ENCODE measurements at places on chromosomes 7 and 10.

GRCh38 chr7:23347033-23347681 lies 48.0 kb downstream of the MALSU1 start:
- no peak for DNase-seq

DNA sequence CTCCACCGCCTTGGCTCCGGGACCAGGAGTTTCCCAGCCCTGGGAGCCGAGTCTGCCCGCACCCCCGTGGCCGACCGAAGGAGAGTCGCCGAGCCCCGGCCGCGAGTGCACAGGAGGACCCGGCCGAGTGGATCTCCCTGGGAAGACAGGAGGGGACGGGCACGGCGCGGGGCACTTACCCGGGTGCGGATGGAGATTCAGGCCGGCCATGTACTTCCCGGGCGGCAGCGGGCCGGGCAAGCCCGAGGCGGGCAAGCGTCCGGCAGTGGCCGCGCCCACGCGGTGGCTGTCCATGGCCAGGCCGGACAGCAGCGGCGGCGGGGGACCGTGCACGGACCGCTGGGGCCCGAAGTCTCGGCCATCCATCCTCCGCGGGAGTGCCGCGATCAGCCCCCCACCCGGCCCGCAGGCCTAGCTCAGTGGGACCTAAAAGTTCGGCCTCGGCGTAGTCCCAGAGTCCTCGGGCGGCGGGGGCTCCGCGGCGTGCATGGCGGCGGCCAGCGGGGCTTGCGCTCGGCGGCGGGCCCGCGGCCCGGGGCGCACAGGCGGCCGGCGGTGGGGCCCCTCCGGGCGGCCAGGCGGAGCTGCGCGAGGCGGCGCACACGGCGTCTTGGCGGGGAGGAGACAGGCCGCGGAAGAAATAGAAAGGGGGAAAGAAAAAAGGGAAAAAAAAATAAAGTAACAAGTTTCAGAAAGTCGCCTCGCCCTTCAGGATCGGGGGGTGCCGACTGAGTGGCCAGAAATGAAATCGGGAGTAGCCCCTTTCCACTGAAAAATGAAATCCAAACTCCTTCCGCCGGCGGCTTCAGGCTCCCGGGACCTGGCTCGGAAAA lies 2.5 kb downstream of the TNRC18 start:
- DNase-seq: no peak

DNA sequence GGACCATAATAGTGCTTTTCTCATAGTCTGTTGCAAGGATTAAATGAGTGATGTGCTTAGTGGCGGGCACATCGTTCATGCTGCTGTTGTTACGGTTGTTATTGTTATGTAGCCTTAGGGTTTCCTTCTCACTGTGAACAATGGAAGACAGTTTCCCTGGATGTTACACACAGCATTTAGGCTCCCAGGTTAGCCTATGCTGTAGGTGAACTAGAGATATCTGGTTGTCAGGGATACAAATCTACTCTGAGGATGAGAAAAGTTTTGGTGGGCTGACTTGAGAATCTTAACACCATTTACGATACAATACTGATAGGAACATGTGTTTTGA lies 14.7 kb downstream of the SH3PXD2A start:
- DNase-seq: no peak

GRCh38 chr7:74443543-74444247 lies 10.0 kb upstream of the GTF2IRD1 start:
- no peak for DNase-seq

DNA sequence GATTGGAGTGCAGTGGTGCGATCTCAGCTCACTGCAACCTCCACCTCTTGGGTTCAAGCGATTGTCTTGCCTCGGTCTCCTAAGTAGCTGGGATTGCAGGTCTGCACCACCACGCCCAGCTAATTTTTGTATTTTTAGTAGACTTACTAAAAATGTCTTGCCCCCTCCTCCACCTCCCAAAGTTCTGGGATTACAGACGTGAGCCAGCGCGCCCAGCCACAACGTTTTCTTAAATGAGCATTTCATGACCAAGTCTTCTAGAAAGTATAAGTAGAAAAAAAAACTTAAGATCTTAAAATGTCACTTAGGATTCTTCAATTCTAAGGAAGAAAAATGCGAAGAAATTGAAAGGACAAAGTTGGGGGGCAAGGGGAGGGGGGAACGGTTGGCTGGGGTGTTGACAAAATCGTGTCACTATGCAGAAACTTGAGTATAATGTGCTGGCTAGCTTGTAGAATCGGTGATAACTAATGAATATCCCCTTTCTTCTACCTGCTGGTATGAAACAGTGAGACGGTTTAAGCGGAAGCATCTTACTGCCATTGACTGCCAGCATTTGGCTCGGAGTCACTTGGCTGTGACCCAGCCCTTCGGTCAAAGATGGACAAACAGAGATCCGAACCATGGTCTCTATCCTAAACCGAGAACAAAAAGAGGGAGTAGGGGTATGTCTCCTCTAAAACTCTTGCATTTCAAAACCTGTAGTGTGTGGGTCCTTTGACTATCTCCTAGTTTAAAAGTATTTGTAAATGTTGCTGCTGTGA lies 12.7 kb downstream of the FBH1 start:
- DNase-seq: no peak

DNA sequence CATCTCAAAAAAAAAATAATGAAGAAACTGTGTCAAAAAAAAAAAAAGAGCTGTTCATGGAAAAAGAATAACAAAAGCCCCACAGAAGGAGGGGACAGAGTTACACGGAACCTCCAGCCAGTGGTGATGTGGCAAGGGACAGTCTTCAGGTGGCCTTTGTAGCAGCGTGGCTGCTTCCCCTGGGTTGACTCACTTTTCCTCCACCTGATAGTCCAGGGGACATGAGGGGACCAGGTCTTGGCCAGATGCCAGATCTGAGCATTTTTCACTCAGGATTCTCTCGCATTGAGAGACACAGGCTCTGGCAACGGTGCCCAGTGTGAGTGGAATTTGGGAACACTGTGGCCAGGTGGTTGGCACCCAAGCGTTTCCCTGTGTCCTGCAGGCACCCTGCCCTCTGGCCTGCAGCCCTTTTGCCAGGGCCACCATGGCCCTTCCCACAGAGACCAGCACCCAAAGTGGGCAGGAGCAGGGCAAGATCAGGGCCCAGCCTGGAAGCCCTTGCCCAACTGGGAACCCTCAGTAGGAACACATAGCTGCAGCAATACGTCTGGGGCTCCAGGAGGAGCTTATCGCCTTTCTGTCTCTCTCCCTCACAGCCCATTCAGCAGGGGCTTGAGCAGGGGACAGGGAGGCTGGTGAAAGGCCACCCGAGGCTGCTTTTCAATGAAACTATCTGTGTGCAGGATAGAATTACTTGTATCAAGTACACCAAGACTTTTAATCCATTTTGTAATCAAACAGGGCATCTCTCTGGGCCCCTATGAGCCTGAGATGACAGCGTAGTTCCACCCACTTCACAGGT lies 159.1 kb downstream of the UBE2H start:
- DNase-seq: no peak

DNA sequence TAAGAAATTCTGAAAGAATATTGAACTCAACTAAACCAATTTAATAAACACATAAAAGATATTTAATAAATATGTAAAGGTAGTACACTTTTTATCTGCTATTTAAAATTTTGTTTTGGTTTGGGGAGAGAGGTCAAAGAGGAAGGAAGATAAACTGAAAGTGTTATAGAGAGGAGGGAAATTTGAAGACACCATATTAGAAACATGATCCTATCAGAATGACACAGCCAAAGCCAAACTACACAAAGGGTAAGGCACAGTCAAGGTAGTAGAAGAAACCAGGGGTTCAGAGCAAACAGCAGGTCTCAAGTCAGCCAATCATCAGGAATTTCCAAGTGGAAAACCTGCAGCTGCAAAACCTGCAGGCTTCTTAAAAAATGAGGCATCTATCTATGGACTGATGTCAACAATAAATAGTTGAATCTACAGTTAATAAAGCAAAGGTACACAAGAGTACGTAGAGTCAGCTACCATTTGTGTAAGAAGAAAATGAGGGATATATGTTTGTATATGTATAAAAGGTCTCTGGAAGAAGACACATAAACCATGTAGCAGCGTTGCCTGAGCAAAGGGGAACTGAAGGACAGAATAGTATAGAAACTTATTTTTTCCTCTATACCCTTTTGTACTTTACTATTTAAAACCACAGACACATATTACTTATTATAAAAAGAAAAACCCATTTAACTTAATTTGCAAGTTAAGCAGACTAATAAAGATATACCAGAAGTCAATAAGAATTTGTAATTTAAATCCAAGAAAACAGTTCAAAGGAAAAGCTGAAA lies 10.0 kb downstream of the ZNF800 start:
- DNase-seq: no peak

DNA sequence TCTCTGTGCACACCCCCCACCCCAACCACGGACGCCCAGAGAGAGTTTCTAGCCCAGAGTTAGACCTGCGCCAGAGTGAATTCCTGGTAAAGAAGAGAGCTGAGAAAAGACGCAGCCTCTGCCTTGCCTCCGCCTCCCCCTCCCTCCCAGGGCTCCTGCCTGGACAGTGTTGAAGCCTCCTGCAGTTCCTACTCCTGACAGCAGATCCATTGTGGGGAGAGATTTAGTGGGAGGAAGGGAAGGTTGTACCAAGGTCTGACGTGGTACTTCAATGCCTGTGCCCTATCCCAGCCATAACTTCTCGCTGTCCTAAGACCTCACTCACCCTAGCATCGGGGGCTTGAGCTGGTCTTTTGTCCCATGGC lies 952 bp downstream of the SRRM3 start:
- no peak for DNase-seq

All from H1 (cell line).